ENCODE measurements at places on chromosomes 16 and 17. TPM values are rescaled to one million over a fixed set of nuclear protein-coding genes. Genes with fewer than 3 reads are reported as not detected.
A peak's percentile ranks its signal among the peaks of the same experiment; 100 is the strongest.

The PDIA2 gene
- 0.90 TPM for total RNA-seq

The YBX2 gene
- 0.66 TPM for total RNA-seq

GRCh38 chr16:54817940-54818574 is 112.6 kb upstream of the IRX5 start:
- DNase-seq = no peak
- peaks cover 2% of the 10 kb centered on the region for H3K27me3 ChIP-seq
- H3K27ac ChIP-seq = no peak overlapping the region

DNA sequence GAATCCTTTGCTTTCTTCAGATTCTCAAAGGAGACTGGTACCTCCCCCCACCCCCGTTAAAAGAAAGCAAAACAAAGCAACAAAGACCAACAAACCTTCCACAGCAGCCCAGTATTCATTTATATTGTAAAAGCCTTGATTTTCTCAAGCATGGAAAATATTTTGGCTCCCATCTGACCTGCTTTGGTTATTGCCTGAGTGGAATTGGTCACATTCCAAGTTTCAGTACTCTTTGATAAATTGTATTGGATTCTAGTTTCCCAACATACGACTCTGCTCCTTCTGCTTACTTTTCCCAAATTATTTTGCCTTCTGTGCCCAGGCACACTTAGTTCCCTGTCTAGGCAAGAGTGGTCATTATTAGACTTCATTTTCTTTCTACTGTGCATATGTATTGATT is 1.3 kb downstream of the ABCC11 start:
- no peaks in the 10 kb centered on the region for H3K27me3 ChIP-seq
- peak overlapping the region; percentile 87 for H3K4me3 ChIP-seq
- peaks cover 26% of the 10 kb centered on the region for H3K4me1 ChIP-seq
- DNase-seq = no peak
- H3K27ac ChIP-seq = no peak overlapping the region

DNA sequence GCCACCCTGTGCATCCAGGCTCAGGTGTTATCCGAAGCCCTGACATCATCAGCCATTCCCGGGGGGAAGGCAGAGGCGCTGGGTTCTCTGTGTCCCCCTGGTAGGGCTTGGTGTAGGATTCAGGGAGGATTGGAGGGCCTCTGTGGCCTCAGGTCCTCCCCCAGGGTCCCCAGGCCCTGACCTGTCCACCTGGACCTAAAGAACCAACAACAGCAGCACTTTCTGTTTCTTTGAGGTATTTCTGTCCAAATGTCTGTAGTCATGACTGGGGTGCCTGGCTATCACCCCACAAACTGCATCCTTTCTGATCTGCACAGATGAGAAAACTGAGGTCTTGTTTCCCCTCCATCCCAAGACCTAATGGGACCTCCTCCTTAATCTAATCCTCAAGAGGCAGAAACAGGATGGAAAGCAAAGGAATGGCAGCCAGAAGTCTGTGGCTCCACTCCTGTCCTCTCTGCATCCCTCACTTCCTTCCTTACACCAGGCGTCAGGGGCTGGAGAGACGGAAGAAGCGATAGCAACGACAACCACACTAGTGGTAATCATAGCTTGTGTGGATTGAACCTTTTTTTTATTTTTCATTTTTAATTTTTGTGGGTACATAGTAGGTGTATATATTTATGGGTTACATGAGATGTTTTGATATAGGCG is 11.8 kb downstream of the NLRC5 start:
- H3K4me3 ChIP-seq = no peak overlapping the region
- DNase-seq = no peak
- H3K27me3 ChIP-seq = no peaks in the 10 kb centered on the region
- no peaks in the 10 kb centered on the region for H3K36me3 ChIP-seq
- peak overlapping the region; percentile 68 for H3K27ac ChIP-seq

GRCh38 chr17:8488491-8488890 is 52.8 kb downstream of the NDEL1 start:
- H3K4me3 ChIP-seq = no peak overlapping the region
- H3K27me3 ChIP-seq = no peaks in the 10 kb centered on the region
- H3K36me3 ChIP-seq = peaks cover 19% of the 10 kb centered on the region
- no peak overlapping the region for H3K27ac ChIP-seq

Data from psoas muscle (tissue), 8 donors.